Right hindlimb (tissue), 1 donor: ENCODE measurements at places on chromosomes 2 and 18.

GRCh38 chr2:45190481-45190942, 181.3 kb upstream of the SIX2 start:
- DNase-seq = peak; percentile 51

DNA sequence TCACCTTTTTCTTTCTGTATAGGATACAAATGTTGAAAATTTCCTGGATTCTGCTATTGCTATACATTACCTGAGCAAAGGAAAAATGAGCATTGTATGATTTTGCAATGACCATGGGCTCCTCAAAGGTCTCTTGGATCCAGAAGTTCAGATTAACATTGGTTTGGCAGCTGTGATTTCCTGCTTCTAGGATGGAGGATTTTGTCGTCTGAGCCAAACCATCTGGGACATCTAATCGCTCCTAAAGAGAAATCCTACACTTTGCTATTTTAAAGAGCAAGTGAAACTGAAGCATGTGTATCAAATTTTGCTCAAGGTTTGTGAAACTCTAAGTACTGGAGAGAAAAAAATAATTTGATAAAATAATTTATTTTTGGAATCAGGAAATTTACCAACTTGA, 115.1 kb upstream of the ST6GAL2 start:
- DNase-seq = no peak

- peak; percentile 68 for DNase-seq
These were observed 294.1 kb downstream of the ALK start for GRCh38 chr2:29627279-29627711.

- no peak for DNase-seq
These were observed 93.8 kb downstream of the PRKCE start for GRCh38 chr2:45745231-45745630.

GRCh38 chr18:42114310-42114943, 159.4 kb downstream of the PIK3C3 start:
- DNase-seq = peak; percentile 73

DNA sequence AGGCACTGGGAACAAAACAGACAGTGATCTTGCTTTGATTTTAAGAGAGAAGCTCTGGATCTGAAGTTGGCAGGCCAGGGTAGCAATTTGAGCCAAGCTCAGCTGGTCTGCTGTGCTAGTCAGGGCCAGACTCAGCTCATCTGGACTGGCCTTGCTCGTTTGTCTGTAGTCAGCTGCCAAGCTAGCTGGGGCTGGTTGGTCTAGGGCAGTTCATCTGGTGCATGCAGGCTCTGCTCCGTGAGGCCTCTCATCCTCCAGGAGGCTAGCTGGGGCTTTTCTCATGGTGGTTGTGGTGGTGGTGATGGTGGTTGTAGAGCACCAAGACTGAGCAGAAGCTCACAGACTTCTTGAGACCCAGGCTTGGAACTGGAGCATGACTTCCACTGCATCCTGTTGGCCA, 10.3 kb downstream of the FBLN7 start:
- DNase-seq = no peak

GRCh38 chr2:178920916-178921513, 113.8 kb upstream of the TTN start:
- no peak for DNase-seq

DNA sequence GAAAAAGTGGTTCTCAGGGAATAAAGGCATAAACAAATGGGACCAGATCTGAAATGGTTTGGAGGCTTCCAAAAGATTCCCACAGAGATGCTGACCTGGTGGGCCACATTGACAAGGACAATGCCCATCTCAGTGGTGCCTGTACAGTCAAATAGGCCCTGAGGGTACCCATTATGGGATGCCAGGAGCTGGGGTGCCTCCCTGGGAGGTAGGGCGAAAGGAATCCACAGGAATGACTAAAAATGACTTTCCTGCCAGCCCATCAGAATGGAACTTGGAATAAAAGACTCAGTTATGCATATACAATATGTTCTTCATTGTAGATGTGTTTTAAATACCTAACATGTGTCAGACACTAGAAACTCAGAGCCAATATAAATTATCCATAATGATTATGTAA, 248.5 kb downstream of the RNF144A start:
- DNase-seq = no peak

DNA sequence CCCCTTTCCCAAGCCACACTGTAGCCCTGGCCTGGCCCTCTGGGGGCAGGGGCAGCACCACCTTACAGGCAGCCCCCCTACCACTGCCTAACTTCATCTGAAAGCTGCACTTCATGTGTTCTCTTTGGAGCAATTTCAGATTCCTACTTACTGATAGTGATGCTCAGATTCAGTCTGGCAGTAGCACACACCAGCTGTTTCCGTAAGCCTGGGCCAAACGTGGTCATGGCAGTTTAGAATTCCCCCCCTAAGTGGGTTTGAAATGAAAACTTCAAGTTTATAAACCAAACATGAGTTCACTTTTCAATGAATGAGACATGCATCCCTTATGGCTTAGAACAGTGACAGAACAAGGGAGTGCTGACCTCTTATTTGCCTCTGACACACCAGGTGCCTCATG, 29.4 kb downstream of the GDF7 start:
- no peak for DNase-seq

DNA sequence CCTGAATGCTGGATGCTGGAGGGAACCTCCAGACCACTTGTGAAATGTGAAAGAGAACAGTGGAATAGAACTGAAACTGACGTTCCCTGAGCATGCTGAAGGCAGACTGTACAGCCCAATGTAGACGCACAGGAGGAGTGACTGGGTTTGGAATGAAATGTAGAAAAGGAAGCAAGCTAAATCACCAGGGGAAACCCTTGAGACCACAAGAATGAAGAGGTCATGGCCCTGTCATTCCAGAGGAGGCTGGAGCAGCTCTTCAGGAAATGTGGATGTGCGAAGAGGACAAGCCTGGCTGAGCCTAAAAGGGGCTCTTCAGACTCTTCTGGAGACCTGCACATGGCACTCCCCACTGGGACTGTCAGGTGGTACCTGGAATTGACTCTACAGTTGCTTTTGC, 118.5 kb upstream of the ALPP start:
- DNase-seq = peak; percentile 49

GRCh38 chr2:181586569-181587081, 70.3 kb downstream of the CERKL start:
- DNase-seq = no peak

DNA sequence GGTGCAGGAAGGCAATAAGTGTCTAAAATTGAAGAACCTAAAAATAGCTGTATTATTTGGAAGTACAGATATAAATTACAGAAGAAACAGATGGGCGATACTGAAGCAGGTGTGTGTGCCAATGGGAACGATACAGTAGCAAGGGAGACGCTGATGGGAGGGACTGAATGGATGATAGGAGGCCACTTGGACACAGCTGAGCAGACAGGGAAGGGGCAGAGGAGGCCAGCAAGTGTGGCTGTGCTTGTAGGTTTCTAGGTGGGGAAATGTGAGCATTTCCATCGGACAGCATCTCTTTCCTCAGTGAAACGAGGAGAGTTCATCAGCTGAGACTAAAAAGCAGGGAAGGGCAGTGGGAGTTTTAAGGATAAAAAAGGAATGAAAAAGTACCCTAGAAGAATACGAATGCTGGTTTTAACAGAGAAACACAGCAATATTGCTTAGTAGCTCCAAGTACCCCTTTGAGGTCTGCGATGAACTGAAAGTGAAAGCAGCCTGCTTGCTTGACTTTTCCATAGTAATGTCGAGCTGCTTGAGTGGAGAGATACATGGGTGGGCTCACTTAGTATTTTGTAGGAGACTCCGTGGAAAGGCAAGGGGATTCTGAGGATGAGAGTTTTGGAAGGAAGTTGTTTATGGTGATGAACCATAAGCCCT, 91.7 kb upstream of the EPC2 start:
- no peak for DNase-seq

DNA sequence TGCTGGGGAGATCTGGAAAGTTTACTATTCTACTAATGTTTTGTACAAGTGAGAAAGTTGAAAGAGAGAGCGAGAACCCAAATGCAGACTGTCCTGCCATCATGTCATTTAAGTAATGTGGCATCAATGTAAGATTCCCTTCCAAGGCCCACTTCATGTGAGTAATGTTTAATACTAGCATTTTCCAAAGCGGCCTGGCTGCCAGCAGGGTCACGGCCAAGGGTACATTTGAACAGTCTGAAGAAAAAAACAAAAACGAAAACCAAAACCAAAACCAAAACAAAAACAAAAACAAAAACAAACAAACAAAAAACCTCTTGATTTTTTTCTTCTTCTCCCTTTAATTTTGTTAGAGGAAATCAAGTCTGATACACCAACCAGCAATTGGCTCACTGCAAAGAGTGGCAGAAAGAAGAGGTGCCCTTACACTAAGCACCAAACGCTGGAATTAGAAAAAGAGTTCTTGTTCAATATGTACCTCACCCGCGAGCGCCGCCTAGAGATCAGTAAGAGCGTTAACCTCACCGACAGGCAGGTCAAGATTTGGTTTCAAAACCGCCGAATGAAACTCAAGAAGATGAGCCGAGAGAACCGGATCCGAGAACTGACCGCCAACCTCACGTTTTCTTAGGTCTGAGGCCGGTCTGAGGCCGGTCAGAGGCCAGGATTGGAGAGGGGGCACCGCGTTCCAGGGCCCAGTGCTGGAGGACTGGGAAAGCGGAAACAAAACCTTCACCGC, 2.2 kb downstream of the HOXD10 start:
- DNase-seq = peak; percentile 50

DNA sequence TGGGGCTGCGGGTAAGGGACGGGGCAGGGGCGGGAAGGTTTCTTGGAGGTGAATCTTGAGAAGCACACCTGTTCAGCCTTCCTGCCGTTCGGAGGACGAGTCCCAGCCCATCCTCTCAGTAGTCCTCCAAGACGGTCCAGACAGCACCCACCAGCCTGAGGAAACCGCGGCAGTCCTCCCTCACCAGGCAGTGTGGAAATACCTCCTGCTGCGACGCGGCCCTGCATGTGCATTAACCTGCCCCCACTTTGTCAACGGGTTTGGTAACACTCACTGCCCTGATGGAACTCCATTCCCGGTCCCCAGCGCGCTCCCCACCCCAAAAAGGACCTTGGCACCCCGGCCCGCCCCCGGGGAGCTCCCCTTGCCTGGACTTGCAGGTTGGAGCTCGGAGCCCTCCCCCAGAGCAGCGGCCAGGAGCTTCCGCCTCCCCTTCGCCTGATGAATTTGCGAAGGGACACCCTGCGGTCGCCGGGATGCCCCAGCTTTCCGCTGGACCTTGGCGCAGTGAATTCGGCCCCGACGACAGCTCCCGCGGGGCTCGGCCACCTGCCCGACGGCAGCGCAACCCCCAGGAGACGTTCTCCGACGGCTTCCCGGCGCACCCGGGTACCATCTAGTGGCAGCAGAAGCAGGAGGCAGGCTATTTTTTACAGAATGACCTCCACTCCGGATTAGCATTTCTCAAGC, 31.5 kb downstream of the ACVR1C start:
- no peak for DNase-seq
